Stimulated activated CD4-positive, alpha-beta T cell treated with anti-CD3 and anti-CD28 coated beads, Interleukin-15, amount 100 ng/mL, for 24 hours (primary cell): ENCODE measurements at places on chromosomes 2 and 18.

- peak; percentile 18 for DNase-seq
Observed at GRCh38 chr2:10477443-10478297, 29.5 kb upstream of the ODC1 start.

- DNase-seq, result no peak
Observed at GRCh38 chr18:49479381-49480137, 7.5 kb downstream of the C18orf32 start.

GRCh38 chr2:147603876-147604275 is 241.0 kb upstream of the ACVR2A start:
- no peak for DNase-seq

DNA sequence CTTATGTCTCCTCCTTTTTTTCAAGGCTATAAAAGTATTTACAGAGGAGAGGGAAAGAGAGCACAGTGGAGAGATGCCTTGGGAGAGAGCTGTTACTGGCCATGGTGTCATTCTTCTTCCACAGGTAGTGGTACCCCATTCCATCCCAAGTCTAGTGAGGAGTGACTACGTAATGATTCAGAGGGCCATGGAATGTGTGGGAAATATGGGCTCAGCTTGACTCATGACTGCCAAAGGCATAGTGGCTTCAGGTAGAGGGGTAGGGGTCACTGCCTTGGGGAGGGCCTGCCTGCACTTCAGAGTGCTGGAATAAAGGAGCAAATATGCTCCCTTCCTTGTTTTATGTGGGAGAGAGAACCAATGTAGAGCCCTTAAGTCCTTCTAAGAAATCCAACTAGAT is 620.6 kb downstream of the IRS1 start:
- DNase-seq, result no peak

- DNase-seq, result no peak
Observed at GRCh38 chr2:74597410-74597809, 42.9 kb downstream of the DOK1 start.

DNA sequence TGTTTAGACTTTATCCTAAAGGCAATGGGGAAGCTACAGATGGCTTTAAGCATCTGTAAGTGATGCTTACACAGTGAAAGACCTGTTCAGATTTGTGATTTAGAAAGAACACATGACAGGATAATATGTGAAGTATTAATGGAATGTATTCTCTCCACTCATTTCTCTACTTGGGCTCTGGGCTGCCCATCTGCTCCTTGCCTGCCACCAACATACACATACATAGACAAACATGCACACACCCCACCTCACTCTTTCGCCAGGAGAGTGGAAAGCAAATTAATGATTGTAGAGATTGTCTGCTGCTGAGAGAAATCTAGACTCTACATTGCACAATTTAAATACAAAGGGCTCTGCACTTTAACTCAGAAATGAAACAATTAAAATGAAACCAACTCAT is 61.0 kb upstream of the NFE2L2 start:
- no peak for DNase-seq

GRCh38 chr2:138275881-138276280 is 225.7 kb upstream of the SPOPL start:
- no peak for DNase-seq

GRCh38 chr2:41723526-41723925 is 324.3 kb upstream of the PKDCC start:
- no peak for DNase-seq

GRCh38 chr2:39821871-39822270 is 42.8 kb upstream of the THUMPD2 start:
- DNase-seq, result no peak

- no peak for DNase-seq
Observed at GRCh38 chr2:128364441-128364911, 45.8 kb upstream of the HS6ST1 start.

GRCh38 chr2:240836781-240837467 is 16.9 kb upstream of the KIF1A start:
- DNase-seq, result no peak

- DNase-seq, result no peak
Observed at GRCh38 chr18:46581648-46582047, 75.4 kb downstream of the LOXHD1 start.

- no peak for DNase-seq
Observed at GRCh38 chr18:8957731-8958130, 144.8 kb upstream of the NDUFV2 start.

DNA sequence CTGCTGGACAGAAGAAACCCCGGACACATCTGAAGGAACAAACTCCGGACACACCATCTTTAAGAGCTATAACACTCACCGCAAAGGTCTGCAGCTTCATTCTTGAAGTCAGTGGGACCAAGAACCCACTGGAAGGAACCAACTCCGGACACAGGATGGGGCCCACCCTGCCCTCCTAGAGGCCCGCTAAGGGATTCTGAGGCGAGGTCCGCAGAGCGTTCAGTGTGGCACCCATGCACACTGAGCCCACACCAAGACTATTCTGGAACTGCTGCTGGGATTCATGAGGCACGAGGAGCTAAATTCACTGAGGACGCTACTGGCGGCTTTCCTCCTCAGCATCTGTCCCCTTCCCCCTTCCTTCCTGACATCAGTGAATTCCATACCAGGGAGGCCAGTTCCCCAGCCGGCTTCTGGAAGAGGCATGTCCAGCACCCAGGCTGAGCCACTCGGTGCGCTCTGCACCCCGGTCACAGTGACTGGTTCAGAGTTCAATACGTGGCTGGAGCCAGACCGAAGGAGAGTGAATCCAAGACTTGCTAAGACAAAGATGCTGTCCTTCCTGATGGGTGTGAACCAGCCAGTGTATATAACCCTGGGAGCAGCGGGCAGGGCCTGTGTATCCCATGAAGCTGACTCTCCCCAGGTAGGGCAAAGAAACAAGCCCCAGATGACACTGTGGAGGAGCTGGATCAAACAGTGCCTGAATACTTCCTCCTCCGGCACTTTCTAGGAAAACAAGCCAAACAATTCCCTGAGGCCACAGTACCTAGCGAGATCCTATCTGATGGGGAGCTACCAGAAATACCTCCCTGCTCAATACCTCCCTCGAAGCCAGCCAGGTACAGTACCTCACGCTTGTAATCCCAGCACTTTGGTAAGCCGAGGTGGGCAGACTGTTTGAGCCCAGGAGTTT is 11.1 kb downstream of the HDAC4 start:
- DNase-seq, result no peak

DNA sequence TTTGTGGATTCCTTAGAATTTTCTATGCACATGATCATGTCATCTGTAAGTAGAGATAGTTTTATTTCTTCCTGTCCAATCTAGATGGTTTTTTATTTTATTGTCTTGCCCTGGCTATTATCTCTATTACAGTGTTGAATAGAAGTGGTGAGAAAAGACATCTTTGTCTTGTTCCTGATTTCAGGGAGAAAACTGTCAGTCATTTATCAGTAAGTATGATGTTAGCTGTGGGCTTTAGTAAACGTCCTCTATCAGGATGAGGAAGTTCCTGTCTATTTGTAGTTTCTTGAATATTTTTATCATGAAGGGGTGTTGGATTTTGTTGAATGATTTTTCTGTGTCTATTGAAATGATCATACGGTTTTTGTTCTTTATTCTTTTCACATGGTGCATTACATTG is 5.3 kb downstream of the PLEKHH2 start:
- no peak for DNase-seq

GRCh38 chr2:231288590-231288989 is 90.2 kb downstream of the ARMC9 start:
- no peak for DNase-seq

DNA sequence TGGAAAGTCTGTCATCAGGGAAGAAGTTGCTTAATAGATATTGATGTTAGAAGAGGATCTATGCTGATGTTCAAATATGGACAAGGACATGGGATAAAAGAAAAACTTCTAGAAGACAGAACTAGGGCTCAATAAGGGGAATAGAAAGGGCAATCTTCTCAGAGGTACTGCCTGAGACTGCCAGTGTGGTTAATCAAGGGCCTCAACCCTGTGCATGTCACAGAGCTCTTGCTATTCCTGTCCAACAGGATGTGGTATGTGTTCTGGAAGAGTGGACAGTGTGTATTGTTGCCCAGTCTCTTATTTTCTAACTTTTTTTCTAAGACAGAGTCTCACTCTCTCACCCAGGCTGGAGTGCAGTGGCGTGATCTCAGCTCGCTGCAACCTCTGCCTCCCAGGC is 27.8 kb upstream of the RNF125 start:
- DNase-seq, result no peak

DNA sequence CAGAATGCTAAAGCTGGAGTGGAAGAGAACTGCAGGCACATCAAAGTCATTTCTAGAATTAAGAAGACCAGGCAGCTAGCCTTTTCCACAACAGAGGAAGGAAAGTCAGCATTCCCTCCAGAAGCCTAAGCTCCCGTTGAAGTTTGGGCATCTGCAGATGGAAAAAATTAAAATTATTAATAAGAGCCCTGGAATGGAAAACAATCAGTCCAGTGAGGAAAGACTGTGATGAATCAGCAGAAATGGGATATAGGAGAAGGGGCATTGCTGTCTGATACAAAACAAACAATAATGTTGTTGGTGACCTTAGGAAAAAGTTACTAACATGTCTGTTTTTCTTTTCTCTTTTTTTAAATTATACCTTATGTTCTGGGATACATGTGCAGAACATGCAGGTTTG is 450.7 kb upstream of the SLC14A2 start:
- DNase-seq, result no peak

- DNase-seq, result no peak
Observed at GRCh38 chr2:232362174-232362900, 16.2 kb upstream of the ALPP start.

- DNase-seq, result peak; percentile 35
Observed at GRCh38 chr2:174678395-174678794, 80.8 kb upstream of the WIPF1 start.
